ENCODE measurements at places on chromosomes 12 and 14. TPM values are rescaled to one million over a fixed set of nuclear protein-coding genes. Genes with fewer than 3 reads are reported as not detected.

Gene PGF
- 4.6 TPM for total RNA-seq

Gene ATL1
- total RNA-seq, result 1.9 TPM

Gene PLXNC1
- total RNA-seq, result 1.2 TPM

Gene CCDC197
- not detected for total RNA-seq

Gene NOVA1
- 6.9 TPM for total RNA-seq

Gene VRTN
- 140 TPM for total RNA-seq

Gene TPPP2
- not detected for total RNA-seq

Gene TBC1D30
- 0.62 TPM for total RNA-seq

Gene WIF1
- 0.07 TPM for total RNA-seq

Gene TMPRSS12
- not detected for total RNA-seq

Gene IFI27L2
- 26.3 TPM for total RNA-seq

Gene PTHLH
- 0.28 TPM for total RNA-seq

Gene FAM222A
- total RNA-seq, result 2.5 TPM

DNA sequence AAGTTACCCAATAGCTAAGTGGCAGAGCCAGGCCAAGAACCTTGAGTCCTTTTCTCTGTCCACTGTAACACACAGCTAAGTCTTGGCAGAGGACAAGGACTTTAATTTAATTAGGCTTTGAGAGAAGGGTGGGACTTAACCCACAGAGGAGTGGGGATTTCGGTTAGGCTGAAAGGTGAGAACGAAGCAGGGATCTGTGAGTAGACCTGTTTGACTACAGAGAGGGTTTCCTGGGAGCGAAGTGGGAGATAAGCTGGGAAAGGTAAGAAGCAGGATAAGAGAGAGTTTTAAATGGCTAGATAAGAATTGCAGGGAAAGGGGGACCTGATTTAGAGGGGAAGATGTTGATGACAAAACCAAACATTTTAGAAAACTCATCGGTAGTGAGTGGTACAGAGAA lies 2.0 kb upstream of the PPFIBP1 start:
- DNase-seq, result no peak

DNA sequence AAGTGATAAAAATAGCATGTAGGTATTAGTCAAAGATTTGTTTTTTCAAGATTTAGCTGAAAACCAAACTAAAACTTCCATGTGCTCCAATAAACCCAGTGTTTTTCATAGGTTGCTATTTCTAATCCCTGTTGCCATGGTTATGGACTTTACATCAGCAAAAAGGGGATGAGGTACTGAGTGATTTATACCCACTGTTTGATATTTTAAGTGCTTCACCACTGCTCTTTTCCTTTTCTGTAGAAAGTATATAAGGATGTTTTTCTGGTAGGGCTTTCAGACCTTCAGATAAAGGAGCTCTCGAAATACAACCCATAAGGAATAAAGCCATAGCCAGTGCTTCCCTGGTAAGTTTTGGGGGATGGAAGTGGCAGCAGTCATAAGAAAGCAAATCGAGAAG lies at the start of gene OTOGL:
OTOGL (plus strand) TSS at position 279 of the 400 bp plus-strand sequence. CDS start 109,895 bp downstream, outside the sequence.
- no peak for DNase-seq

- no peak for DNase-seq
Observed at GRCh38 chr12:77746096-77746495, 84.6 kb upstream of the NAV3 start.

- no peak for DNase-seq
Observed at GRCh38 chr12:93333828-93334227, 43.9 kb upstream of the NUDT4 start.

DNA sequence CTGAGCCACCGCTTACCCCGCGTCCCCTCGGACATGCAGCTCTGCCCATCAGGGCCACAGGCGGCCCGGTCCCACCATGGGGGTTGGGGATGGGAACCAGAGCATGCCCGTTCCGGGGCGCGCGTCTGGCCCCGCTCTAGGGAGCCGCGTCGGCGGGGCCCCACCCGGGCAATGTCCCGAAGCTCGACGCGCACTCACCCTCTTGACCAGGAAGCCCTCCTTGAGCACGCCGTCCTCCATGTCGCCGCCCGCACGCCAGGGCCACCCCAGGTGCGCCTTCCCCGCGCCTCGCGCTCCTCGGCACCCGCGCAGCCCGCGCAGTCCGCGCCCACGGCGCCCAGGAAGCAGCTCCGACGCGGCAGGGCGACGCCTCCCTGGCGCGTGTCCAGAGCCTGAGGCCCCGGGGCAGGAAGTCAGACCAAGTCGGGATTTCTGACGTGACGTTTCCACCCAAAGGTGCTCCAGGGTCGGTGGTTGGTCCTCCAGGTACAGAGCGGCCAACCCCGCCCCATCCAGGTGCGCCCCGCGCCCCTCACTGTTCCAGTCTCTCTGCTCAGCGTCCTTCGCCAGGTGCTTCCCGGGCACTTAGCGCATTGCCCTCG lies at the start of gene PLEK2:
PLEK2 (minus strand) TSS at position 346 of the 602 bp plus-strand sequence; CDS start at position 240, 106 bp downstream.
- no peak for DNase-seq

DNA sequence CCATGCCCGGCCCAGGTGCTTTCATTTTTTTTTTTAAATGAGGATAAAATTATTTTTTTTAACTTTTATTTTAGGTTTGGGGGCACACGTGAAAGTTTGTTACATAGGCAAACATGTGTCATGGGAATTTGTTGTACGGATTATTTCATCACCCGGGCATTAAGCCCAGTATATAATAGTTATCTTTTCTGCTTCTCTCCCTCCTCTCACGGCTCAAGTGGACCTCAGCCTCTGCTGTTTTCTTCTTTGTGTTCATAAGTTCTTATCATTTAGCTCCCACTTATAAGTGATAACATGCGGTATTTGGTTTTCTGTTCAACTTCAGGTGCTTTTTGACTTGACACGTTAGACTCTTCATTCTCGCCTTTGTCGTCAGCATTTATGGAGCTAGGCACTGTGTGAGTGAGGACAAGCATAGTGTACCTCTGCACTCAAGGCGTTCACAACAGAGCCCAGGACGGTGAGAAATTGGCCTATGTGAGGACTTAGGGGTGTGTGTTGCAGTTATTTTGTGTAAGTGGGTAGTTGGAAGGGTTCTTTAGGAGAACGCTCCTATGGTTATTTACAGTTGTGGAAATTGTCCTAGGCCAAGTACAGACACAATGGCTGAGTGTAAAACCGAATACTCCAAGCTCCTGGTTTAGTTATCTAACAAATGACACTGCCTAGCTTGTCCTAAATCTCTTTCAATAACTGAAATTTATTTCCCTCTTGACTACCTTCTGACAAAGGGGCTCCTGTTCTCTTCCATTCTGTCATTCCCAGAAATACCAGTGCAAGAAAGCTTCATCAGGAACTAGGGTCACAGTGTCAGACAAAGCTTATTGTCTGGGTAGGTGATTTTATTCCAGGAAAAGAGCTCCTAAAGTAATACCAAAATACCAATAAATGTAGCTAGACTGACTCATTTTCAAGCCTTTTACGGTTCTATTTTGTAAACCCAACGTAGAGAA lies 200.5 kb upstream of the PRICKLE1 start:
- no peak for DNase-seq

DNA sequence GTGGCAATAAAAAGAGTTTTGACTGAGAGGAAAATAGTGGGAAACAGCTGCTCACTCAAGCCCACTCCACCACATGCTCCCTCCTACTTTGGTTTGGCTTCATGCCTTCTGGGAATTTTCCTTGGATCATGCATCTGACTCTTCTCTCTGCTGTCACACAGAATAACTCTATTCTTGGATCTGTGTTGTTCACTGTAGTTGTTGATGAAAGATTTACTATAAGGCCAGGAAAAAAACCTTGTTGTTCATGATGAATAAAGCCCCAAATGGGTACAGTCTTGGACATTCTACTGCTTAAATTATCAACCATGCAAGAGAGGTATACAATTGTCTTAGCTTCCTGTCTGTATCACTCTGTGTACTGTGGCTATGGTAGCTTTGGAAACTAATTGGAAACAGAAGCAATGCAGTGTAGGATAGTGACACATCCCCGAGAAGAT lies 70.5 kb downstream of the TMX1 start:
- DNase-seq, result no peak

DNA sequence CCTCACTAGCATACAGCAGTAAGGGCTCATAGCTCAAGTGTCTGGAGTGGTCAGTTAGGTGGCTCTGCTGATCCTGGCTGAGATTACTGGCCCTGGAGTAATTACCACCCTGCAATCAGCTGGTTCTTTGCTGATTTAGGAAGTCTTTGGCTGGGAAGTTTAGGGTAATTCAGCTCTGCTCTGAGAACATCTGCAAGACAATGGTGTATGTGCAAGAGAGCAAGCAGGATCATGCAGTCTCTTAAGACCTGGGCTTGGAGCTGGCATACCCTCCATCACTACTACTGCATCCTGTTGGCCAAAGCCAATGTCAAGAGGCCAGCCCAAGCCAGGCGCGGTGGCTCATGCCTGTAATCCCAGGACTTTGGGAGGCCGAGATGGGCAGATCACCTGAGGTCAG lies 159.0 kb downstream of the NDUFA12 start:
- DNase-seq, result no peak

GRCh38 chr12:38157274-38157932 lies 159.2 kb upstream of the ALG10B start:
- peak; percentile 7 for DNase-seq

GRCh38 chr14:78586681-78587080 lies 416.5 kb downstream of the NRXN3 start:
- no peak for DNase-seq

GRCh38 chr12:92574051-92574783 lies 128.6 kb upstream of the PLEKHG7 start:
- peak; percentile 10 for DNase-seq

DNA sequence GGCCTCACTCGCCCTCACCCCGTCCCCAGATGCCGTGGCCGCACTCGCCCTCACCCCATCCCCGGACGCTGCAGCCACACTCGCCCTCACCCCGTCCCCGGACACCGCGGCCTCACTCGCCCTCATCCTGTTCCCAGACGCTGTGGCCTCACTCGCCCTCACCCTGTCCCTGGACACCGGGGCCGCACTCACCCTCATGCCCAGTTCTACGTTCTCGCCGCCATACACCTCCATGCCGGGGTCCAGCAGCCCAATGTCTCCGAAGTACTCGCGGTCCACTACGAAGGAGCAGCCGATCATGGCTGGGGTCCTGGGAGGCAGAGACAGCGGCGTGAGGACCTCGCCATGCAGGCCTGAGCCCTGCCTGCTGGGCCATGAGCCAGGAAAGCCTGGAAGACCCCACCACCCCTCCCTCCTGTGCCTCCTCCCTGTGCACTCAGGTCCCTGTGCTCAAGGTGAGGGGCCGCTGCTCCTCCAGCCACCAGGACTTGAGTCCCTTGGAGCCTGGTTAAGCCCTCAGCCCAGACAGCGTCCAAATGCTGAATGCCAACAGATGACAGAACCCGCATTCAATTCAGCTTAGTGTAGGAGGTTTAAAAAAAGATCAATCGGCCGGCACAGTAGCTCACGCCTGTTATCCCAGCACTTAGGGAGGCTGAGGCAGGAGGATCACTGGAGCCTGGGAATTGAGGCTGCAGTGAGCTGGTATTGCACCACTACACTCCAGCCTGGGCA lies 81.5 kb downstream of the GALNT9 start:
- DNase-seq, result no peak

DNA sequence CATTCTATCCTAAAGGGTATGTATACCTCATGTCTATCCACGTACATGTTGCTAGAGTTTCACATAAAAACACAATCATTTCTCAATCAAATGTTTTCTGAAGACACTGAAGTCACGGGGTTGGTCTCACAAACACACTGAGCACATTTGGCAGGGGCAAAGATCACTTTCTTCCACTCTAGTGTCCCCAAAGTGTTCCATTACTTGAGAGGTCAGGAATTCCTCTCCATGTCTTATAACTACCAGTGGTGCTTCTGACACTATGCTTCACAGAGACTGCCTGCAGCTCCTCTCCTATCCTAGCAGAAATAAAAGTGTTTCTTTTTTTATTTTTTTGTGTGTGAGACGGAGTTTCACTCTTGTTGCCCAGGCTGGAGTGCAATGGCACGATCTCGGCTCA lies 19.1 kb downstream of the ZFYVE1 start:
- DNase-seq, result no peak

GRCh38 chr12:45257185-45257930 lies 41.5 kb downstream of the ANO6 start:
- no peak for DNase-seq

GRCh38 chr12:123095078-123095881 lies 55.6 kb downstream of the PITPNM2 start:
- no peak for DNase-seq

GRCh38 chr12:119208626-119209061 lies 29.9 kb downstream of the HSPB8 start:
- no peak for DNase-seq

GRCh38 chr14:77248666-77249065 lies 22.3 kb downstream of the NGB start:
- DNase-seq, result no peak

DNA sequence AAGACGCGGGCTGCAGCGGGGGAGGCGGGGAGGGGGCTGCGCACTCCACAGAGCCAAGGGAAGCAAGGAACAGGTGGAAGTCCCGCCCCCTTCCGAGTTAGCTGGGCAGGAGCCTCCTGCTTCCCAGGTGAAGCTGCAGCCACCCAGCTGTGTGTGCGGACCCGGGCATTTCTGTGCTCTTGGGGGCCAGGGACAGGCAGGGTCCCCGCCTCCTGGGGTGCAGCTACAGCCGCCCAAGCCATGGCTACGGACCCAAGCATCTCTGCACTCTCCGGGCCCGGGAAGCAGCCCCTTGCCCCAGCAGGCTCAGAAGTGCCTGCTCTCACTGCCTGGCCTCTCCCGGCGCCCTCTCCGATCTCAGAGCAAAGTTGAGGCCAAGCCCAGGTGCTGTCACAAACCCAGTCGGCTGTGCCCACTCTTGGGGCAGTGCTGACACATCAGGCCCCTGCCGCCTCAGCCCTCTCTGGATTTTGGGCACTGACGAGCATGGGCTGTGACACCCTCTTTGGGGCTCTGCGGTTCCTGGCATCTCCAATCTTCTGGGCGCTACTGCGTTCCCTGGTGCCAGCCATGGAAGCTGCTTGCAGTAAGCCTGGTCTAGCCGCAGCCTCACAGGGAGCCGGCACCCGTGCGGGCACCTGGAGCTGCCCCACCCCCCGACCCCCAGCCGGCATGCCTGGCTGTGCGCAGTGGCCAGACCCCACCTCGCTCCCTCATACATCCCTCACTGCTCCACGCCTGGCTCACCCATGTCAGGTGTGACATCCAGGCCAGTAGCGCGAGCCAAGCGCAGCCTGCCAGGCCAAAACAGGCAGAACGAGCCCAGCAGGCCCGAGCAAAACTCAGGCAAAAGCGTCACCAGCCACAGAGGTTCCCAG lies 8.5 kb upstream of the MGAT4C start:
- DNase-seq, result peak; percentile 76

GRCh38 chr12:42585154-42585840 lies 4.2 kb downstream of the PRICKLE1 start:
- DNase-seq, result no peak

GRCh38 chr12:106341086-106341877 lies 16.3 kb upstream of the POLR3B start:
- no peak for DNase-seq
